Activated CD4-positive, alpha-beta T cell treated with anti-CD3 and anti-CD28 coated beads for 36 hours (primary cell): ENCODE measurements at places on chromosomes 3 and 15. TPM values are rescaled to one million over a fixed set of nuclear protein-coding genes. Genes with fewer than 3 reads are reported as not detected.
A peak's percentile ranks its signal among the peaks of the same experiment; 100 is the strongest.

SLC12A8 gene
- total RNA-seq = 0.39 TPM

DNA sequence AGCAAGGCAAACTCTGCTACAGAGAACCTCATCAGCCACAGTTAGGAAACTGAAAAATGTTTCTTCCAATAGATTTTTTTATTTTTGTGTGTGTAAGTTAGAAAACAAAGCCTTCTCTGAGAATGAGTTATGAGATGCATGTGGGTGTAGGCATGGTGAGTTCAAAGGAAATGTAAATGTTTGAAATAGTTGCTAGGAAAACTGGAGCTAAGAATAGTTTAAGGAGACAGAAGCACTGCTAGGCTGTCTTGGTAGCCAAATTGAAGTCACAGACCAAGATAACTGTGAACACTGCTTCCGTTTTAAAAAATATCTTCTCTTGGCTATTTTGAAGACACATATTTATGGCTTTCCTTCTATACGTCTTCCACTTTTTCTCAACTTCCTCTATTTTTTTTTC is 1501.2 kb upstream of the CADM2 start:
- H3K27me3 ChIP-seq = no peaks in the 10 kb centered on the region
- DNase-seq = no peak
- no peak overlapping the region for H3K4me3 ChIP-seq
- H3K27ac ChIP-seq = no peak overlapping the region
- no peaks in the 10 kb centered on the region for H3K4me1 ChIP-seq

DNA sequence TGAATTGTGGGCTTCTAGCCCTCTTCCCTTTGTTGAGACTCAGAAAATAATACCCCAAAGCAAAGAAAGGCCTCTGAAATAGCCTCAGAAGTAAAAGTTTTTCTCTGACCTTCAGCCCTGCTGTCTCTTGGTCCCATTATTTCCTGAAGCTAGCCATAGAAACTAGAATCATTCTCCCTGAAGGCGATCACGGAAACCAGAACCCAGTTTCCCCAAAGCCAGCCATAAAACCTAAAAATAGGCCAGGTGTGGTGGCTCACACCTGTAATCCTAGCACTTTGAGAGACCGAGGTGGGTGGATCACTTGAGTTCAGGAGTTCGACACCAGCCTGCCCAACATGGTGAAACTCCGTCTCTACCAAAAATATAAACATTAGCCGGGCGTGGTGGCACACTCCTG is 27.2 kb downstream of the EXD1 start:
- no peak overlapping the region for H3K4me3 ChIP-seq
- H3K36me3 ChIP-seq = no peaks in the 10 kb centered on the region
- DNase-seq = no peak
- peaks cover 1% of the 10 kb centered on the region for H3K27me3 ChIP-seq
- H3K4me1 ChIP-seq = no peaks in the 10 kb centered on the region

DNA sequence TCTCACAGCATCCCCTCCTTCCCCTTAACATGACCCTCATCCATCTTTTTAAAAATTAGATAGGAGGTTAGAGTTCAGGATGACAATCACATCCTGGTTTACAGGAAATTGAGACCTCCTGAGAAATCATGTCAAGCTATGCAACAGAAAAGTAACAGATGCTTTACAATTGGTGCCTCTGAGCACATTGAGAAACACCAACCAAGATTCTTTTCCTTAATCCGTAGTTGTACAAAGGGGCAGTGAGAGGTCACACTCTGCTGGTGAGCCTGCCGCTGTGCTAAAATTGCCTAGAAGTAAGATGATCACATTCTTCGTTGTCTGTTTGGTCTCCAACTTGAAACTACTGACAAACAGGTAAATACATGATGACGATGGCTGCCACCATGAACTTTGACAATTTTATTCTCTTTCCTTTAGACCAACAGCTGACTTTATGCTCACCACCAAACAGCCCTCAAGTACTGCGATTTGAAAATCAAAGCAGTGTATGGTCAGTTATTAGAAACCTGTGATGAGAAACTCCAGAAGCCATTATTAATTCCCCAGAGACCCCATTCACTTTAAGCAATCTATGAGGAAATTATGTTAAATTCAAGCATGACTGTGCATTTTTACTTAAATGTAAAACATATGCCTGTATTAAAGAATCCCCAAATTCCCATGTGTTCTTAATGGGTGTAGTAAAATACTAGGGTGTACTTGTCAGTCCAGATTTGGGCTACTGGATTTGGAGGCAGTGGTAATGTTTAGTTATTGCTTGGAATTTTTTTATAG is 210.7 kb upstream of the UBE2E1 start:
- no peaks in the 10 kb centered on the region for H3K4me1 ChIP-seq
- no peak overlapping the region for H3K27ac ChIP-seq

DNA sequence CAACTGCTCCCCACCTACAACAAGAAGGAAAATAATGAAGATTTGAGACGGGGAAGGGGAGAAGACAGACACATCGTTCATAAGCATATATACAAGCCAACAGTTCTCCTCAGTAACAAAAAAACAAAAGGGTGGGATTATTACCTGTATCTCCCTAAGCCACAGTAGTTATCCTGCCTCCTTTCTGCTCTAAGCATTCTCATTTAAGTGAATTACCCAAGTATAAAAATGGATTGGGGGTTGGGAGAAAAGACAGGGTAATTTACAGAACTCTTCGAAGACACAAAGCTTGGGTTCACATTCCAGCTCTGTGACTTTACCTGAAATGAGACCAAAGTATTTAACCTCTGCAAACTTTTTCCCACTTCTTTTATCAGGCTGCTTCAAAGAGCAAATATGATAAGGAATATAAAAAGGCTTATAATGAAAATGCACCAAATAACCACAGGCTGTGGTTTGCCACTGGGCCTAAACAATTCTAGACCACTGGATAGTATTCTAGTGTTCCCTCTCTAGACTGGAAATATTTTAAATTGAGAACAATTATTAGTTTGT is 64.4 kb downstream of the UACA start:
- no peaks in the 10 kb centered on the region for H3K36me3 ChIP-seq
- no peak overlapping the region for H3K27ac ChIP-seq
- peaks cover 2% of the 10 kb centered on the region for H3K4me1 ChIP-seq
- no peak for DNase-seq
- no peak overlapping the region for H3K4me3 ChIP-seq
- H3K27me3 ChIP-seq = peaks cover 18% of the 10 kb centered on the region

- H3K4me1 ChIP-seq = peaks cover 35% of the 10 kb centered on the region
- no peak overlapping the region for H3K27ac ChIP-seq
- peaks cover 5% of the 10 kb centered on the region for H3K36me3 ChIP-seq
- DNase-seq = peak; percentile 50
- H3K4me3 ChIP-seq = no peak overlapping the region
- no peaks in the 10 kb centered on the region for H3K27me3 ChIP-seq
Measured at GRCh38 chr3:20056725-20057611, 16.7 kb downstream of the KAT2B start.

DNA sequence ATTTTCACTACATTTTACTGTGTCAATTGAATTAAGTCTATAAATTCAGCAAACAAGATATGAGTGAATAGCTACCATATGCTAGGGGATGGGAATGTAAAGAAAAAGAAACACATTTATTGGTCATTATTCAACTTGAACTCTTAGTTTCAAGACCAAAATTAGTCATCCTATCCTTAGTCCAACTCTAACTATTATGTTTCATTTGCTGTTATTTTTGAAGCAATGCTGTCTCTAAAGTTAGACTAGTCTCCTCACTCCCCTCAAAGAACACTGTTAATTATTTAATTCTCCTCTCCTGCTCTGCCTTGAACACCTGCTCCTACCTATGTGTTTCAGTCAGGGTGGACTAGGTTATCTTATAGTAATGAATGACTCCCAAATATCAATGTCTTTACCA is 920.9 kb downstream of the TUSC7 start:
- H3K27ac ChIP-seq = no peak overlapping the region
- DNase-seq = no peak
- H3K4me3 ChIP-seq = no peak overlapping the region
- no peaks in the 10 kb centered on the region for H3K27me3 ChIP-seq
